Activated CD8-positive, alpha-beta memory T cell treated with anti-CD3 and anti-CD28 coated beads for 1 hour (primary cell): ENCODE measurements at places on chromosomes 12 and 14.

DNA sequence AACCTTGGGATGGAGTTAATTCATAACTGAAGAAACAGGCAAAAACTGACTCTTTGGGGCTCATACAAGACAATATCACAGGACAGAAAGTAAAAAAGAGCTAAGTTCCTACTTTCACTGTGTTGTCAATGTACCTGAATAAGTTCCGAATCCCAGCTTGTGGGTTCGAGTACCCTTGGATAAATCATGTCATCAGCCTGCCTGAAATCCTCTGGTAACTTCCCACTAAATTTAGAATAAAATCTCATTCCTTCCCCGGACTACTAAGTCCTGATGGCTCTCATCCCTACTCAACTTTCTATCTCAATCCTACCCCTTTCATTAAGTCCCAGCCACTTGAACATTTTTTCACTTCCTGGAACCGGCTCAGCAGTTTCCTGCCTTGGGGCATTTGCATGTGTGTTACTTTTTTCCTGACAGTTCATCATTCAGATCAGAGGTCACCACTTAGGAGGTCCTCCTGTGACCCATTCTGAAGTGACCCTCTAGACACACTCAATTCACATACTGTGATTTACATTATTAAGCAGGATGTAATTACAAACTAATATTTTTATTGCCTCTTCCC, 12.7 kb downstream of the ERP29 start:
- no peak for DNase-seq

DNA sequence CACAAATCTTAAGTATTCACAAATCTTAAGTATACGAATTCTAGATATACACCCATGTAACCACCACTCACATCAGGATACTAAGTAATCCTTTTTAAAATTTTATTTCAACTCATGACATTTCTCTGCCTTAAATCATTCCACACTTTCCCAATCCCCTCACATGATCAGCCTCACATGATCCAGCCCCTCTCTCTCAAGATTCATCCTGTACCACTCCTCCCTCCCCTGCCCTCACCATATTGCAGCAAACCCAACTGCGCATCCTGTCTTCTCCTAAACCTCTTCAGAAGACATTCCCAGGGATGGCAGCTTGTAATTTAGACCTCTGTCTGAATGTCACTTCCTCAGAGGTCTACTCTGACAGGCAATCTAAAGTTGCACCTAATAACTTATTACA, 1.7 kb upstream of the EIF4B start:
- DNase-seq: no peak

GRCh38 chr12:991350-992333, 619 bp downstream of the ERC1 start:
- no peak for DNase-seq

GRCh38 chr14:72692696-72693095, 201.2 kb downstream of the DPF3 start:
- no peak for DNase-seq

GRCh38 chr14:62144863-62145262, 382.6 kb downstream of the SNAPC1 start:
- DNase-seq: no peak

DNA sequence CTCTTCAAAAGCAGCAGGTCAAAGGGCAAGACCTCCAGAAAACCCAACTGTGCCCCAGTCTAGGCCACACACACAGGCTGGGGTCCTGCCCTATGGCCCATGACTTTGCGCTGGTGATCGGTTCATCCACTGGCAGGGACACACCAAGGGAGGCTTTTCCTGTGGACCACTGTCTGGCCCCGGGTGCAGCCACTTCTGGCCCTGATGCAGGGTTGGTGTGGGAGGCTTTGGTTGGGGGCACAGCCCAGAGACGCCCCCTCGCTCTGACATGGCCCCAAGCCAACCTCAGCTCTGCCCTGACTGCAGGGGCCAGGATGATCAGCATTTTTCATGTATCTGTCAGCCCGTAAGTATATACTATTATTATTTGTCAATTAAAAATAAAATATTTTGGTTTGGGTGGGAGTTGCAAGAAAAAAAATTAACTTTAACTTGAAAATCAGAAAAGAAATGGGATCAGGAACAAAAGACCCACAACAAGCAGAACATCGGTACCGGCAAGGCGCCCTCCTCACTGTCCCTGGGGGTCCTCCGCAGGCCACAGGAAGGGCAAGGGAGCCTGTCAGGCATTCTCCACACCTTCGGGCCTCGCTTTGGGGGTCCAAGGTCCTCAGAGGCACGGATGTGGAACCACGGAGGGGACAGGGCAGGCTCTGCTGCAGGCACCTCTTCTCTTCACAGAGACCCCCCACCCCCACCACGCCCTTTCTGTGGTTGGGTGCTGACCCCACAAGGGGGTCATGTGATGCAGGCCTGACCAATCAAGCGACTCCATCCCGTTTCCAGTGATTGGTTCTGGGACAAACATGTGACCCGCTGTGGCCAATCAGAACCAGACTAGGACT, 181.5 kb upstream of the SFSWAP start:
- DNase-seq: no peak

- DNase-seq: no peak
These were observed 59.0 kb upstream of the ARID2 start for GRCh38 chr12:45670346-45671065.

DNA sequence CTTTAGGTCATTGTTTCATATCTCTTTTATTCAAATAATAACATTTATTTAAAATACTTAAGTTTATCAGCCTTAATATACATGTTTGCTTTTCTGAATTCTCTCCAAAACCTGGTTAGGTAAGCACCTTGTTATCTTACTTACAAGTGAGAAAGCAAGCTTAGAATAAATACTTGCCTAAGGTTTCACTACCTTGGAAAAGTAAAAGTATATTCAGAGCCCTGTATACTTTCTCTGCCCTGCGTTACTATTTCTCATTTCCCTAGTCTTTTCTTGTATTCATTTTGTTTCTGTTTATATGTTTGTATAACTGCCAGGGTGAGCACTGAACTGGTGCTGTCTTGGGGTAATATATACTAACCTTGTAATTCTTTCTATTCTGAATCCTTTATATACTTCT, 21.5 kb downstream of the METAP2 start:
- DNase-seq: no peak
